ENCODE measurements at places on chromosomes 7 and 10. TPM values are rescaled to one million over a fixed set of nuclear protein-coding genes. Genes with fewer than 3 reads are reported as not detected.

Gene SPAM1
- total RNA-seq = not detected

Gene ABLIM1
- total RNA-seq = 17.1 TPM

Gene KIAA1549
- total RNA-seq = 1.6 TPM

Gene ENKUR
- total RNA-seq = 0.07 TPM

Gene NPVF
- not detected for total RNA-seq

Gene CNPY1
- total RNA-seq = not detected

Gene SDK1
- 0.78 TPM for total RNA-seq

Gene GPR15LG
- not detected for total RNA-seq

Gene LRRC17
- 103 TPM for total RNA-seq

Gene PANK1
- 7.0 TPM for total RNA-seq

Gene GPR26
- total RNA-seq = not detected

Data from smooth muscle cell of the pulmonary artery (primary cell).